ENCODE measurements at places on chromosomes 6 and 20. TPM values are rescaled to one million over a fixed set of nuclear protein-coding genes. Genes with fewer than 3 reads are reported as not detected.

The GPLD1 gene
- total RNA-seq = 0.14 TPM

The NNAT gene
- total RNA-seq = 0.14 TPM

The NFATC2 gene
- total RNA-seq = under 0.01 TPM

The ELOVL2 gene
- 3.9 TPM for total RNA-seq

Data from smooth muscle cell of bladder (primary cell).